ENCODE measurements at places on chromosomes 7 and 10. TPM values are rescaled to one million over a fixed set of nuclear protein-coding genes. Genes with fewer than 3 reads are reported as not detected.

GRCh38 chr7:147304376-147304775 lies 1187.8 kb downstream of the CNTNAP2 start:
- no peak for DNase-seq

Gene PIP
- not detected for total RNA-seq

Gene NPY
- total RNA-seq: not detected

Gene MRLN
- total RNA-seq: not detected

- no peak for DNase-seq
Observed at GRCh38 chr10:11595395-11595692, 16.1 kb downstream of the USP6NL start.

DNA sequence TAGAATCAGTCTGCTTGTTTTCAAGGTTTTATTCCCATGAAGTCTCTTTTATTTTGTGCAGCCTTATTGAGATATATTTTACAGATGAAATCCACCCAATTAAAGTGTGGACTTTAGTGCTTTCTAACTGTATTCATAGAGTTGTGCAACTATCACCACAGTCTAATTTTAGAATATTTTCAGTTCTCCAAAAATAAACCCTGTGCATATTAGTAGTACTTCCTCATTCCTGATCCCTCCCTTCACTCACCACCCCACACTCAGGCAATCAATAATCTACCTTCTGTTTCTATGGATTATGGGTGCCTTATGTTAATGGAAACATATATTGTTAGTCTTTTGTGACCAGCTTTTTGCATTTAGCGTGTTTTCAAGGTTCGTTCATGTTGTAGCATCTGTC lies 185.7 kb upstream of the TMEM72 start:
- DNase-seq: no peak

DNA sequence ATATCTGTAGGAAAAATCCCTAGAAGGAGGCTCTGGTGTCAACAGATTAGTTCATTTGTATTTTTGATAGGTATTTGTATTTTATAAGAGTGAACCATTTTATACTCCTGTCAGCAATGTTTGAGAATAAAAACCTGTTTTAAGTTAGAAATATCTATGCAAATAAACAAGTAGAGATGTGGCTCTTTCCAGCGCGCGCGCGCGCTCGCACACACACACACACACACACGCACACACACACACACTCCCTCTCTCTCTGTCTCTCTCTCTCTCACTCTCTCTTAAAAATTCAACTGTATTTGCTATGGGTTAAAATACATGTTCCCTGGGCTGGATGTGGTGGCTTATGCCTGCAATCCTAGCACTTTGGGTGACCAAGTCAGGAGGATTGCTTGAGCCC lies 113.9 kb downstream of the SUGCT start:
- DNase-seq: no peak

Measured in ascending aorta (tissue), 2 donors.